ENCODE measurements at places on chromosomes 6 and 20.

DNA sequence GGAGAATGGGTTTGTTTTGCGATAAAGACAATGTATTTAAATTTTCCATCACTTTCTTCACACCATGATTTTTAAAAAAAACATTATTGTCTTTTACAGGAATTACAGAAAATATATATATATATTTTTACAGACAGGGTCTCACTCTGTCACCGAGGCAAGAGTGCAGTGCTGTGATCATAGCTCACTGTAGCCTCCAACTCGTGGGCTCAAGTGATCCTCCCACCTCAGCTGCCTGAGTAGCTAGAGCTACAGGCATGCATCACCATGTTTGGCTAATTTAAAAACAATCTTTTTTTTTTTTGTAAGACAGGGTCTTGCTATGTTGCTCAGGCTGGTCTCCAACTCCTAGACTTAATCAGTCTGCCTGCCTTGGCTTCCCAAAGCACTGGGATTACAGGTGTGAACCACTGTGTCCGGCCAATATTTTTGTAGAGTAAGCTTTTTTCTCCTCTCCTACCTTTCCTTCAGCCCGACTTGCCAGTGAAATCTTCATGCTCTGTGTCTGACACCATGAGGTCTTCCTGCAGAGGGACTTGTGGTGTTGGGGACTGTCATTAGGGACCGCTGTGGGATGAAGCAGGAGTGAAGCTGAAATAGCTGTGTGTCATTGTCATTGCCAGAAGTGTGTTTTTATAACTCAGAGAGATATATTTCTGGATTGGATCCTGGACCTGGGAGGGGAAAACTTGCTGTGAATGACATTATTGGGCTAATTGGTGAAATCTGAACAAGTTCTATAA lies 13.2 kb downstream of the DSP start:
- no peak for DNase-seq

GRCh38 chr6:89217299-89217910 lies at the start of gene GABRR1:
Gene GABRR1, minus strand, starts transcription at chr6:89217358. Its CDS starts 36 bp downstream, at chr6:89217322.
- no peak for DNase-seq

- DNase-seq, result peak; percentile 31
Measured at GRCh38 chr6:166474721-166475565, 92.2 kb upstream of the MPC1 start.

DNA sequence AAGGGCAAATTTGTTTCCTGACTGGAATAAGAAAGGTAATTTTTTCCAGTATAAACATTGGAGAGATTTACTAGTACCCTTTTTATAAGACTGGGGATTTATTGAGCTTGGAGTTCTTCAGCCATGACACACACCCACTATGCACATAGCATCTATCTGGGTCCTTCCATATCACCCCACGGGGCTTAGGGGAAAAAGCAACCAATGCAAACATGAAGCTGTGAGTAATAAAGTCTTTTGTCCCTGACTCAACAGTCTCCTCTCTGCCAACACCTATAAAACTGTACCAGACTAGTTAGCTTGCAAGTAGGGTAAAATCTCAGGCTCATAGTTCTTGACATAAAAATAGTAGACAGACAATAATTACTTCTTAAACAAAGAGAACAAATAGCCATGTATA lies 23.4 kb downstream of the COL21A1 start:
- peak; percentile 81 for DNase-seq

- no peak for DNase-seq
Measured at GRCh38 chr20:5680192-5680591, 70.0 kb upstream of the SHLD1 start.

DNA sequence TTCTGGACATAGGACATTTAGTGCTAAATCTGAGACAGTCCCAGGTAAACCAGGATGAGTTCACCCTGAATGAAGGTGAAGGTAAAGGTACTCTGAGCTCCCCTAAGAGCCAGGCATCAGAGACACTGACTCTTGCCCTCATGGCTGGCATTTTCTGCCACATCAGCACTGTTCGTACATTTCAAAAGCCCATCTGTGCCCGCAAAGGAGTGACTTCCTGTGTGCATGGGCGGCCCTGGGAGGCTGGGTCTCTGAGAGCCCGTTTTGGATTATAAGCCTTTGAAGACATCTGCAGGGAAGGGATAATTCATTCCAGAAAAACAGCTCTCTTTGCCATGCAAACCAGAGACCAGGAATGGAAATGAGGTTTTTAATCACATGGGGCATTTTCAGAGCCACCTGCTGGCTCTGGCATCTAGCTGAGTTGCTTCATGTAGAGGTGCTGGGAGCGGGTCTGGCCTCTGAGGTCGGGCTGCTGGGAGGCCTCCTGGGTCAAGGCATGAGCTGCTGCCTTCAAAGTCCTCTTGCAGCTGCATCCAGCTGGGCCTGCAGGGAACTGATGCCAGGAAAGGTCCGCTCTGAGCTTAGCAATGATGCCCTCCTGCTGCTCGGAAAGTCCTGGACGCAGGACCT lies 348.3 kb downstream of the DHX35 start:
- no peak for DNase-seq

GRCh38 chr6:6915219-6915618 lies 192.5 kb upstream of the RREB1 start:
- DNase-seq, result no peak

GRCh38 chr20:38997622-38998021 lies 35.5 kb downstream of the DHX35 start:
- DNase-seq, result no peak

GRCh38 chr6:313917-314316 lies 21.6 kb downstream of the DUSP22 start:
- no peak for DNase-seq

DNA sequence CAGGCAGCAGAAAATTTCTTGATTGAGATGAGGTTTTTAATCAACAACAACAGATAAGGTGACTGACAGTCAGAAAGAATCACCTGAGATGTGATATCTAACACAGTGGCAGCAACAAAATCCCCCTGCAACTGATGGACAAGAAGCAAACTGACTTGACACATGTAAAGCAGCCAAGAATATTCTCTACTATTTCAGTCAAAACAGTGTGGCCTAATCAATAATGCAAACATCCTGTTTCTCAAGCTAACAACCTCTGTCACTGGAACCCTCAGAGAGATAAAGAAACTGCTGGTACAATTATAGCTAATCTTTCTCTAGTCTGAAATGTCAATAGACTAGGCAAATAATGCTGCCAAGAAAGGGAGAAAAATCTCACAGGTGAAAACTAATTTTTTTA lies 4.6 kb upstream of the CGA start:
- DNase-seq, result no peak

GRCh38 chr6:5197084-5197483 lies 63.7 kb downstream of the LYRM4 start:
- no peak for DNase-seq

- DNase-seq, result no peak
Measured at GRCh38 chr20:6613280-6613861, 154.1 kb upstream of the BMP2 start.

GRCh38 chr6:137218917-137219663 lies at the start of gene IFNGR1:
Gene IFNGR1, minus strand, starts transcription at chr6:137219385. Its CDS starts 58 bp downstream, at chr6:137219327.
- peak; percentile 89 for DNase-seq

GRCh38 chr6:129188306-129188705 lies 305.4 kb downstream of the LAMA2 start:
- DNase-seq, result no peak

DNA sequence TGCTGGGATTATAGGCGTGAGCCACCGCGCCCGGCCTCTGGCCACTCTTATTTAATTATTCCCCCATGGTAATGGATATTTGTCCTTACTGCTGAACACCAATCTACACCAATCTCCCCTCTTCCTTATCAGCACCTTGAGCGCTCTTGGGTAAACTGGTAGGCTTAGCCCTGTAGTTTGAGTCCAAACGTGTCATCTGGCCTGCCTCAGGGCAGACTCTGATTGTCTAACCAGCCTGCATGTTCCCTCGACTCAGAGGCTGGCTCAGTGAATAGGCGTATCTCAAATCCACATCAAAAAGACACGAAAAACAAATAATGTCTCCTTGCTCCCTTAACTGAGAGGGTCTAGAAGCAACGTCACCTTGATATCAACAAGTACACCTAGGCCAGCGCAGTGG lies 260.9 kb downstream of the TFAP2C start:
- DNase-seq, result no peak

GRCh38 chr20:18421608-18422007 lies 45.2 kb downstream of the DZANK1 start:
- no peak for DNase-seq

DNA sequence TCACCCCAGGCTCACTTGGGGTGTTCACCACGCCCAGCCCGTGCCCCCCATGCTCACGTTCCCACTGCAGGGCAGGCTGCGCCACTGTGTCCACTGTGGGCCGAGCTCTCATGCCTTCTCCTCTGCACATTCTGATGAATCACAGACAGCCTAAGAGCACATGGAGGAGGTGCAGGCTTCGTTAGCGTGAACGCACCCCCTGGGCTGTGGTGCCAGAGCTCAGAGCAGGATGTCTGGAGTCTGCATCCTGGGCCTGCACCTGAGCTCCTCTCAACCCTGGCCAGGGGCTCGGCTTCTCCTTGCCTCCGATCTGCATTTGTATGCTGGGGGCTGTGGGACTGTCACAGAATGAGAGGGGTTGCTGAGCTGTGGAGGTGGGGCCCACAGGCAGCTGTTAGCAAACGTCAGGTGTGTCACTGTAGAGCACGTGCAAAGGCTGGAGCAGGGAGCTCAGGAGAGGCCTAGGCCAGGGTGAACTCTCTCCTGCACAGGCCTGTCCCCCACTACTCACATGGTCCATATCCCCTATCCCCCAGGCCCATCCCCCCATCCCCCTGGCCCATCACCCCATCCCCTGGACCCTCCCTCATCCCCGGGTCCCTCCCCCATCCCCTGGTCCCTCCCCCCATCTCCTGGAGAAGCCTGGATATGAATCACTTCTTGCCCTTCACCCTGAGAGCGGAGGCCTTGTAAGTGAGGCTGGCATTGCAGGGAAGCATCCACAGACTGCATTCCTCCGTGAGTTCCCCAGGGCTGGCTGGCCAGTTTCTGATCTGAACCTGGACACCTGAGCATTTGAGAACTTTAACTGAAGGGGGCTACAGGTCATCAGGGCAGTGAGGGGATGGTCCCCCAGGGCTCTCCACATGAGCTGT lies 309.5 kb downstream of the TAF4 start:
- no peak for DNase-seq

- DNase-seq, result no peak
Measured at GRCh38 chr6:54992789-54993188, 146.2 kb downstream of the FAM83B start.

GRCh38 chr6:112296122-112296521 lies 41.8 kb upstream of the LAMA4 start:
- peak; percentile 43 for DNase-seq

DNA sequence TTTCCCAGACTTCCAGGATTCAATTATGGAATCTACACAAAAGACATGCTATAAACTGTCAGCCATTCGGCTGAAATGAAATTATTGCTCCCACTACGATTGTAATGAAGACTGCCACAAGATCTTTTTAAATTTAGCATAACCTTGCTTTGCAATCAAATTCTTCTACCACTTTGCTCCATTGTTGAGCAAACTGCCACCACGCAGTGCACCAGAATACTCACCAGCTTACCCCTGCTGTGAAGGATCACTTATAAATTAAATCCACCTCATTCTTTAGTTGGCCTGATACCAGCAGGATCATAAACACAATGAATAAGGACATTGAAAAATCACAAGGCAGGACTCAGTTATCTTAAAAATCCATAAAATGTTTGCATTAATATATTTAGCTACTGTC lies 151.8 kb upstream of the PRND start:
- no peak for DNase-seq

Measured in fibroblast of upper back skin (primary cell).